Stimulated activated CD8-positive, alpha-beta memory T cell treated with anti-CD3 and anti-CD28 coated beads, Interleukin-7, amount 100 ng/mL, for 48 hours (primary cell): ENCODE measurements at places on chromosomes 12 and 14.

- no peak for DNase-seq
Measured at GRCh38 chr12:15165012-15165659, 56.1 kb downstream of the RERG start.

- DNase-seq = no peak
Measured at GRCh38 chr12:131690320-131690719, 20.6 kb upstream of the SFSWAP start.

- no peak for DNase-seq
Measured at GRCh38 chr12:64672925-64673409, 62.7 kb downstream of the RASSF3 start.

DNA sequence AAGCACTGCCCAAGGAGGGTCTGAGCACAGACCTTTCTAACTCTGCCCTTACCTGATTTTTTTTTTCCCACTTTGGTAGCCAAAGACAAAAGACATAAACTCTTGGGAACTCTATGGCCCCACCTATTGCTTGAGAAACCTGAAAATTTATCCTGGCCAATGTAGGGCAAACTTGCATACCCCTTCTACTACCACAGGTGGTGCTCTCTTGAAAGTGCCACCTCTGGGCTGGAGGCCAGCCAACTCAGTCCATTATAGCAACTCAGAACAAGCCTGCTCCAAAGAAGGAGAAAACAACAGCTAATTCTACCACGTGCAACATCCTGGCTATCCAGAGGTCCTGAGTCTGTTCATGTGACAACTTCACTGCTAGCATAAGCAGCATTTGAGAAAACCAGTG, 55.7 kb upstream of the ABCD2 start:
- no peak for DNase-seq

GRCh38 chr14:21882226-21882625, 208.6 kb upstream of the OR4E1 start:
- DNase-seq = no peak

DNA sequence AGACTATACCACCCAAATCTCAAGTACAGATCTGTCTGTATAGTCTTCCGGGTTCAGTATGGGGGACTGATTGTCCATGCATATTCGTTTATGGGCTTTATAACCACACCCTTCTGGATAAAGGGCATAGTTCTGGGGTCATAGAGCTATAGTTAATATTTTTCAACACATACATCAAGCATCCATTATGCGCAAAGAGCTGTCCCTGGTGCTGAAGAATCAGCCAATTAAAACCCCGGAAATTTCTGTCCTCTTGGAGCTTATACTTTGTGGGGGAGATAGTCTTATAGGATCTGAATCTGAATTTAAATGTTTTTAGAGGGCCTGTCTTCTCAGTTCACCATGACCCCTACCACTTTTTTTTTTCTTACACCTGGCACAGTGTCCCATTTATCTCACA, 256.7 kb downstream of the SUDS3 start:
- no peak for DNase-seq

DNA sequence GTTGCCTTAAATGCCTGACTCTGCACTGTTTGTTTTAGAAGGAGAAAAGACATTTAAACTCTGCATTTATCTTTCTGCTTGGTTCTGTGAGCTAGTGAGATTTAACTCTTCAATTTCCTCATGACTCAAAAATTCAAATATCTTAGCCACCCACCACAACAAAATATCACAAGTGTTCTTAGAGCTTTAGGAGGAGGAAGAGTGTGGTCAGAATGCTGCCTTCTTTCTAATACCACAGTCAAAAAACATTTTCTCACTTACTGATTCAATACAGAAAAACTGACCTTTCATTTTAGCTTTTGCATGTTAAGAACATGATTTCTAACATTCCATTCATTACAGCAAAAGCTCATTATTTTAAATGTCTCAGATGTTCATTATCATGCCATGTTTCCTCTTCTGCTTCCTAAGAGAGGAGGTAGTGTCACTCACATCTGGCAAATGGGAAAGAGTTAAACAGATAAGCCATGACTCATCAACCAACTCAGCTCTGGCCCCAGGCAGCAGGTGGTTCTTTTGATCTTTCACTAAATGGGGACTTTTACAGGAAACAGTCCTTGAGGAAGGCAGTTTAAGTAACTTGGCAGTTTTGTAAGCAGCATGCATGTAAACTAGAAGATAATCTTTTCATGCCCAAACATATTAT, 56.4 kb upstream of the RNU6-8 start:
- DNase-seq = no peak

GRCh38 chr12:15677726-15678201, 111.4 kb downstream of the EPS8 start:
- no peak for DNase-seq

DNA sequence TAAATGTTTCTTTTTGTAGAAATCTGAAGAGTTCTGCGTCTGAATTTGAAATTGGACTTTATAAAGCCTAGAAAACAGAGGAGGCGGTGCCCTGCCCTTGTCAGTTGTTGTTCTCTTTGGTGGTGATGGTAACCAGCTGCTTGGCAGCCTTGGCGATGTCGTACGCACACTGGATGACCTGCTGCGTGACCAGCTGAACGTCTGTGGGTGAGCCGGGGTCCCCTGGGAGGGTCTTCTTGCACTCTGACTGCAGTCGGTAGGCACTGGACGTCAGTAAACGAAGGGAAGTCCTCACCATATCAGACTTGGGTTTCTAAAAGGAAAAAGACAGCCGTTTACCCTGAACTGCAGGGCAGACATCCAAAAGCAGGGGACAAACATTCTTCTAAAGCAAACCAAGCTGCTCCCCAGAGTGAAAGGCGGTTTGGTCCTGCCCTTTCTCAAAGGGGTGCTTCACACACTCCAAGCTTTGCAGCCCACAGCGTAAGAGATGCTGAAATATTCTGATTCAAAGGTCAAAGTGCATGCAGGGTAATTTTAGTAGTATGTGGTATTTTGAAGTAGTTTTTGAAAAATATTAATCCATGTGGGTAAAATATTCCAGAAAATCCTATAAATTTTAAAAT, 32.9 kb downstream of the TCHP start:
- no peak for DNase-seq

DNA sequence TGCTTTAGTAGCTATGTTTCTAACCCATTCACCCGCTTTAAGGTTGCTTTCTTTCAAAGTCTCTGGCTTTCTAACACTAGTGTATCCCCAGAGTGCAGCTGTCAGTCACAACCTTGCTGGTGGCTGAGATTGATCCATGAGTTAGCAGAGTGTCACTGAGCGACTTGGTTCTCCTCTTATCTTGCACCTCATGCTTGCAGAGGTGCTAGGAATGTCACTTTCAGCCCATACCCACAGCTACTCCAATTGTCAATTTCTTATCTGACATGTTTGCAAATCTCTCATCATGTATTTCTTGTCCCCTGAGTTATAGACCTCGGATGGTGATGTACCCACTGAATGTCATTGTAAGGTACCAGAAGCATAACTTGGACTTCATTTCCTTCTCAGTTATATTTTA, 1110.2 kb downstream of the GALC start:
- no peak for DNase-seq

DNA sequence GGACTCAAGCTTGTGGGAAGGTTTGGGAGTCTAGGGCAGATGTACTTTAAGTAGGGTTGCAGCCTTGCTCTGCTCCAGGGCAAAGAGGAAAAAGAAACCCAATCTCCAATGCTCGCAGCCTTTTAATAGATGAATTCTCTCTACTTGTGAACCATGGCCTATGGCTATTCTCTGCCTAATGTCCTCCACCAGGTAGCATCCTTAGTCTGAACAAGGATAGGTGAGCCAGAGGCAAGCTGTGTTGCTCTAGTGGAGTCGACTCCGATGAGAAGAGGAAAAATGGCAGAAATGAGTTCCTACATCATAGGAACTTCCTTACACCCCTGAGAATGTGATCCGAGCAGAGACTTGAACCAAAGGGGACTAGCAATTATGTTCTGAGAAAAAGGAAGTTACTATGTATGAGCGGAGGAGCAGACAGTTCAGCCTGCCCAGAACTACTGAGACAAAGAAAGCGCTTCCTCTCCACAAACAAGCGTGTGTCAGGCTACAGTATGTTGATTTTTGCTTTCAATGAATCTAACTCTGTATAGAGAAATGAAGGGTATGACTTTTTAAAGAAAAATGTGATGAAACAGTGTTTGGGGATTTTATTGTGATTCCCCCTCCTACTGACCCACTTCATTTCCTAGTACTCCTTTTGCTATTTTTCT, 153.6 kb upstream of the ARID2 start:
- no peak for DNase-seq

DNA sequence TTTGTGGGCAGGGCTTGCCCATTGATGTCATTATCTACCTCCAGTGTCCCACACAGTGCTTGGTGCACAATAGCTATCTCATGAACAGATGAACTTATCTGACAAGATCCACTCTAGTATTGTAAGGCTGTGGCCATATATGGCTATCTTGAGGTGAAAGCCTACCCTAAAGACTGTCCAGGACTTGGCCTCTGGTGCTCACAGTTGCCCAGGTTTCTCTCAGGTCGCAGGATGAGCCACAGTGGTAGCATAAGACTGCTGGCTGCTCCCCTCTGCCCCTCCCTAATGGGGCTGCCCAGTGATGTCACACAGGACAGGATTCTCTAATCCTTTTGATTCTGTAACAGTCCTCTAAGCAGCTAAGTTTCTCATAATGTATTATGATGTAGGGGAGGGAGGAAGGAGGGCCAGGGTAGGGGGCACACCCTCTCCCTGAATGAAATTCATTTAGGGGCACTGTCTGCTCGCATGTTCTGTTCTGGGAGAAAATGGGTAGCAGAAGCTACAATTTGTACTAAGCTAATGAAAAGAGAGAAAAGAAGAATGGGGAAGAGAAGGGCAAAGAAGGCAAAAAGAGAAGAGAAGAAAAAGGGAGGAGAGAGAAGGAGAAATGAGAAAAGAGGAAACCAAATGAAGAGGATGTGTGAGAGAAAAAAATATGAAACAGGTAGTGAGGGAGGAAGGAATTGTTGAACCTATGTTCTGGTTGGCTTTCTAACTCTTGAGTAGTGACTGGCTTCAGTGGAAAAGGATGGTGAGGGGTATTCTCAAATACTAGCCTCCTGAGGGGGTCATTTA, 3.4 kb upstream of the PPM1A start:
- DNase-seq = no peak

DNA sequence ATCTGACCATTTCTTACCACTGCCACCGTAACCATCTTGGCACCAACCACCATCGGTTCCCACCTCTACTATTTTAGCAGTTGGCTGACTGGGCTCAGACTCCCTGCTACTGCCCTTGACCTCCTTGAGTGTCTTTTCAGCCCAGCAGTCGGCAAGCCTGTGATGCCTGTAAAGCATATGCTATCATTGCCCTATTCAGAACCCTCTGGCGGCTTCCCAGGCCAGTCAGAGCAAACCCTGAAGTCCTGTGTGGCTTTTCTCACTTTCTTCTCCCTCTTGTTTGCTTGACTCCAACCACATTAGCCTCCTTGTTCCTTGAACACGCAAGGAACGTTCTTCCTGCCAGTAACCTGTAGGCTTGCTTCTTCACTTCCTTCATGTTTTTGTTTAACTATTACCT, 6.2 kb downstream of the IRAK3 start:
- no peak for DNase-seq

- no peak for DNase-seq
Measured at GRCh38 chr12:124411953-124412645, 117.2 kb downstream of the RFLNA start.

DNA sequence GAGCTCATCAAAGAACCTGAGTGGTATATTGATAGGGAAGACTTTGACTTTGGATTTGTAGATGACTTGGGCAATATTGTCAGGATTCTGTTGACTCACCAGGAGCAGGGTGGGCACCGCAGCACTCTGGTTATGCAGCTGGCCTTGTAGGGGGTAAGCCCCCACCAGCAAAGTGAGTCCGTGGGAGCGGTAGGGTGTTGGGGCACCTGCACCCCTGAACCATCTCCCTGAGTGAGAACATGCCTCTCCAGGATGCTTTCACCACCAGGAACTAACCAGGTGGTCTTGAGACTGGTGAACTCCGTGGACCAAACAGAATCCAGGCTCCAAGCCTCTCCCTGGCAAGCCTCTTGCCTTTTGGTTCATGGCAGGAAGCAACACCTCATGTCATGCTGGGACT, 44.0 kb upstream of the EIF5 start:
- DNase-seq = no peak

- no peak for DNase-seq
Measured at GRCh38 chr12:94488463-94488862, 28.8 kb upstream of the CEP83 start.

- DNase-seq = no peak
Measured at GRCh38 chr12:28574746-28575592, 384.7 kb downstream of the CCDC91 start.

DNA sequence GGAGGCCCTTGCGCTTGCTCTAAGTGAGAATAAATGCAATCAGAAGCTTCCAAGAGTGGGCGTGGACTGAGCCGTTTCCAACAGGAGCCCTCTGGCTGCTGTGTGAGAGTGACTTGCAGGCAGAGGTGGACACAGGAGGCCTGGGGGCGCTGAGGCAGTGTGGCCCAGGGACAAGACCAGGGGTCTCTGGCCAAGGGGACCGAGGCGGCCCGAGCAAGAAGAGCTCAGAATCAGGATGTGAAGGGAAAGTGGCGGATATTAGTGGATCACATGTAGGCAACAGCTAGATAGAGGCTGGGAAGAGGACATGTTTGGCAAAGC, 8.6 kb downstream of the RIMBP2 start:
- DNase-seq = no peak

- no peak for DNase-seq
Measured at GRCh38 chr14:72636094-72636493, 257.8 kb downstream of the DPF3 start.

- DNase-seq = no peak
Measured at GRCh38 chr14:99190696-99191394, 81.2 kb downstream of the BCL11B start.

GRCh38 chr14:53044486-53044885, 93.6 kb upstream of the FERMT2 start:
- DNase-seq = no peak

DNA sequence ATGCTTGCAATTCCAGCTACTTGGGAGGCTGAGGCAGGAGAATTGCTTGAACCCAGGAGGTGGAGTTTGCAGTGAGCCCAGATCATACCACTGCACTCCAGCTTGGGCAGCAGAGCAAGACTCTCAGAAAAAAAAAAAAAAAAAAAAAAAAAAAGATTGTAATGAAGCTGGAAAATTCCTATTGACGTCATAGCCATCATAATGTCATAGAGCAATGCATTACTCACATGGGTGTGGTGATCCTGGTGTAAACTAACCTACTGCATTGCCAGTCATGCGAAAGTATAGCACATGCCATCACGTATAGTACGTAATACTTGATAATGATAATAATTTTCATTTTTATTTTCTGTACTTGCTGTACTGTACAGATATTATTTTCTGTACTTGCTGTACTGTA, 42.7 kb upstream of the NID2 start:
- no peak for DNase-seq

- DNase-seq = no peak
Measured at GRCh38 chr12:64944966-64945365, 120.5 kb downstream of the TBC1D30 start.

GRCh38 chr12:126807312-126807865, 1459.6 kb upstream of the TMEM132C start:
- no peak for DNase-seq

- DNase-seq = no peak
Measured at GRCh38 chr12:24921251-24922038, 27.5 kb downstream of the BCAT1 start.

- no peak for DNase-seq
Measured at GRCh38 chr12:27560126-27560525, 36.1 kb downstream of the PPFIBP1 start.

GRCh38 chr14:33229269-33229929, 290.7 kb downstream of the NPAS3 start:
- DNase-seq = no peak
